ENCODE measurements at places on chromosomes 5 and 9.

DNA sequence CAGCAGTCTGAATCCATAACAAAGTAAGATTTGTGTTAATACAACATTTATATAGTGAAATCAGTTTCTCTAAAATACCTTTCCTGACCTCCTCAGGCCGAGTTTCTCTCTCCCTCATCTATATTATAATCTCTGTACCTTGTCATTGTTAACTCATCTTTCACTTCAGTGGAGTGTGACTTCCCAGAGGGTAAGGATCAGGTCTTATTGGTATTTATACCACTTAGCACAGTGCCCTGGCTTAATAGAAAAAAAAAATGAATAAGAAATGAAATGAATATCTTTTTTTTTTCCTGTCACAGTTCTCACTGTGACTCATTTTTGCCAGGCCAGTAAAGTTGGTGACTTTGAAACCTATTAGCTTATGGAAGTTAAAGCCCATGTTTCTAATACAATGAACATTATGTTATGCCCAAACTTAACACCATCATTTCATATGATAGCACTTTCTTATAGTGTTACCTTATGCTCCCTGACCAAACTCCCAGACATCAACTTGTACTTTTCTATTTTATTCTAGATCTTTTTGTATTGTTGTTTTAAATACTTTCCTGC is 90.1 kb downstream of the NR3C1 start:
- DNase-seq, result no peak

GRCh38 chr9:79127661-79128060 is 444.1 kb upstream of the TLE4 start:
- DNase-seq, result no peak

DNA sequence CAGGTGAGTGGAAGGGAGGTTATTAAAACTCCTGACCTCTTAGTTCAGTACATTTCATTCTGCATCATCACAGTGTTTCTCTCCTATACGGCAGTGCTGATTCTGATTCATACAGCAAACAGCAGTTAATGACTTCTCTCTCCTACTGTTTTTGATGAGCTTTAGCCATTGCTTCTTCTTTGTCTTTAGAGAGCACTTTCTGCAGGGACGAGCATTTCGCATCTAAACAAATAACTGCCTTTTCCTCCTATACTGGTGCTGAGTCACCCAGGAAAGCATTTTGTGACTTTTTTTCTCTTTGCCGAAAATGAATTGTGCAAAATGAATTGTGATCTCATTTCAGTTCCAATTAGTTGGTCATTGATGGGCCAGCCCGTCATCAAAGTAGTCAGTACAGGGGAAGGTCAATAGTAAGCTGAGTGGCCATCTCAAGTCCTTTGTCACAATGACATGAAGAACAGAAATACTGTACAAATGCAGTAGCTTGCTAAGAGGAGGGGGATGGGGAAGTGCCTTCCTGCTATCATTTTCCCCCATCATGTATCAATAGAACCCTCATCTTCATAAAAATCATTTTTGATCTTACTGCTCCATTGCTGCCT is 98.5 kb downstream of the INSYN2B start:
- no peak for DNase-seq

DNA sequence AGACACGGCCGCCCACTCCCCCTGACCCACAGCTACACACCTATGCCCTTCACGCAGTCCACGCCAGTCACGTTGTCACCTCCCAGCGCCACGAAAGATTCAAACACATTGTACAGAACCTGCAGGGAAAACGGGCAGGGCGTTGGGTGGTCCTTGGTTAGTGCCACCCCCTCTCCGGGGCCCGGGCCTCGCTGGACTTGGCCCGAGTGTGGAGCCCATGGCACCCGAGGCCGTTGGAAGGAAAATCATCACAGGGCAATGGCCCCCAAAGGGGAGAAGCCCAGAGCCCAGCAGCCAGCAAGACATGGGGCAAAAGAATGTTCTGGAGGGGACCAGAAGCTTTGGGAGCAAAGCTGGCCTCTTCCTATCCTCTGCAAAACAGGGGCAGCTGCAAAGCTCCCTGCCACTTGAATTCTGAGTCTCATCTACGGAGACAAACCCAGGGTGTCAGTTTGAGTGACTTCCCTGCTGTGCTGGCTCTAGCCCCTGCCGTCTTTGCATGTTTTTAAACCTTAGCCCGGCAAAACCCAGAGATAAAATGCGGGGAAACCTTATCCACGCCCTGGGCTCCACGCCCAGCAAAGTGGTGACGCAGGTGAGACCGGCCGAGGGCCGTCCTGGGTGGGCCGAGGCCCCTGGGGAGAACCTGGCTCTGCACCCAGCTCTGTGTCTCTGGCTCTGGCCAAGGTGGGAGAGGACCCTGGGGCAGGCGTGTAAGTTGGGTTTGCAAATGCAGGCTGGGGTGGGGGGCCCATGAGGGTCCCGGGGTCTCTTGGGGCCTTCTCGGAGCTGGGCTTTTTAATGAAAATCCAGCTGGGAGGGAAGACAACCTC is 38.9 kb downstream of the SLC9A3 start:
- DNase-seq, result no peak

DNA sequence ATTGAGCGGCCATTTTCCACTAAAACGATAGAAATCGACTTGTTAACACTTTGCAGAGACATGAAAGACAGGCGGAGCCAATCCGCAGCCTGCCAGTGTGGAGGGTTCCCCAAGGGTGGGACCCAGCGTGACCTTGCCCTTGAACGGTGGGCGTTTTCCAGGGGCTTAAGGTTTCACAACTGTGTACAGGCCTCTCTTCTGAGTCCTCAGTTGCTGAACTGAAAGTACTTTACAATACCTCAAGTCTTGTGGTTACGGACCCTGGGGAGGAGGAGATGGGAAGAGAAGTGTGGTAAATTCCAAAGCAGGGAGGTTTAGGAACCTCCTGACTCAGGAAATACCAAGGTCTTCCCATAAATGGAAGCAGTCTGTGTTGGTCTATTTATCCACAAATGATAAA is 68.2 kb upstream of the CKMT2 start:
- DNase-seq, result no peak

DNA sequence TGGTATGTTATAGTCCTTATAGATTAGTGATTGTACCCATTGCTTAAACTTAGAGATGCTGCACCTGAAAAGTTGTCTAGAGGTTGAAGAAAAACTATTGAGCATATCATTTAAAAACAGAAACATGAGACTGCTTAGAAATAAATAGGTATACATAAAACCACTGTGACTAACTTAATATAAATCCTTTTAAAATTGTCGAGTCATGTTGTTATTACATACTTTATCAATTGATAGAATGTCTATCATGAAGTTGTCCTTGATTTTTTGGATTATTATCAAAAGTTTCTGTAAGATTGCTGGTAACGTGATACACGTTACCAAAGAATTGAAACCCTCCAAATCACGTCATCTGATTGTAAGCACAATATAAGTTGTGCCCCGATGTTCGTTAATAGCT is 35.3 kb upstream of the VCAN start:
- no peak for DNase-seq

DNA sequence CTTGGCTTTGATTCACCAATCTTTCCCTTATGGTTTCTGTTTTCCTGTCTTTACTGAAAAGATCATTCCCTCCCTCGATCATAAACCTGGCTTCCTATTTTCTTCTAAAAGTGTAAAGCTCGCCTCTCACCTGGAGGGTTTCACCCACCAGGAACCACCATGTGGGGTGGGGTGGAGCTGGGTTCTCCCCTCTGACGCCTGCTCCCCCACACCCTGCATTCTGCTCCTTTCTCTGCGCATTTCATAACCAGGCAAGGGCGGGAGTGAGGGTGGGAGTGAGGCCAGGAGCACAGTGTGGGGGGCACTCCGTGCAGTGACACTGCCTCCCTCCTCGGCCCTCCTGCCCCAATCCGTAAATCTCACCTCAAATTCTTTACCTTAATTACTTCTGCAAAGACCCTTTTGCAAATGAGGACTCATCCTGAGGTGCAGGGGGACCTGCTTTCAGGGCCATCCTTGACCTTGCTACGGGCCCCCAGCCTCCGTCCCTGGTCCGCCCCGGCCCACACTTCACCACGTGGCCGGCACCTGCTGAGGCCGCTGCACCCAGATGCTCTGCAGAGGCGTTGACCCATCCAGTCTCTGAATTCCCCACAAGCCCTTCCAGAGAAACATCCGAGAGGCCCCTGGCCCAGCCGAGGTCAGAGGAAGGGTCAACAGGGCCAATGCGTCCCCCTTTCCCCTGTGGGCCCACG is 59.3 kb downstream of the KCNT1 start:
- DNase-seq, result no peak

DNA sequence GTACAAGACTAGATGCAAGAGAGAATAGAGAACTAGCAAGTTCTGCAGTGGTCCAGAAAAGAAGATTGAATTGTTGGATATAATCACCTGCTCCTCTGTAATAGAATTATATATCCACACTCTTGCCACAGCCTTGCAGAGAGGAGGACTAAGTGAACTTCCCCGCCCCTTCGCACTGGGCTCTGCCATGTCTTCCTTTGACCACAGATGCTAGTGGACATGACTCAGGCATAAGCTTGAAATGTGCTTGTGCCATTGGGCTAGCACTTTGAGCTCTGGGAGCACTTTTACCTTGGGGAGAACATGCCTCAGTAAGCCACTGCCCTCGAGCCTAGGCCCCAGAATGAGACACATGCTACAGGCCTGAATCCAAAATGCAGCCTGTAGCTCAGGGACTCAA is 113.5 kb upstream of the RASA1 start:
- DNase-seq, result no peak

DNA sequence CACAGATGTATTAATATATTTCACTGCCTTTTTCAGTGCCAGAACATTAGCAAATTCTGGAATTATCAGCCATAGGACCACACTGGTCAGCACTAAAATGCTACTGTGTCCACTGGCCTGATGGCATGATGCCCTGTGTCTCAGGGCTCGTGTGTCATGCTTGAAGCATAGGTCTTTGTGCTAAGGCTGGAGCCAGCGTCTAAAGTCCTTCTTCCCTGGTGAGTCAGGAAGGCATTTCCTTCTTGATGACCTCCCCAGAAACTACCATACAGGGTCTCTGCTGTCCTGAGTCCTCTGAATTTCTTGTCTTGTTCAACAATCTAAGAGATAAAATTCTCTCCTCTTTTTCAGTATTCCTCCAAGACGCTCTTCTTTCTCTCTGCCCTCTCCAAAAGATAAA is 489.9 kb downstream of the PSAT1 start:
- DNase-seq, result no peak

DNA sequence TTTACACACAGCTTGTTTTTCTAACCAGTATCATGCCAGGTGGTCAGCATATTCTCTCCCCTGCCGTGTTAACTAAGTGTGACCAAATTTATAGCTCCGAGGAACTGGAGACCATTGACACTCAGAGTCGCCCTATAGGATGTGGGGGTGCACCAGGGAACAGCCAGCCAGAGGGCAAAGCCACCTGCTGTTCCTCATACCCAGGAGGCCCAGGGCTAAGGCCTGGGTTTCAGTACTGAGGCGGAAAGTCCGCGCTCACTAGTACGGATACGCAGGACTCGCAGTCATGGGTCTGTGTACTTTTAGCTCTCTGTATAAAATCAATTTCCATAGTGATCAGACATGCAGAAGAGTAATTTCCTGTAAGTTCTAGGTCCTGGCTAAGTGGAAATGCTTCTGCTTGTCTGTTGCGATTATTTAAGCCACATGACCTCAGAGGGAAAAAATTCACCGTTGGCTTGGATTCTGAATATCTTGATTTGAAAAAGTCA is 247.0 kb downstream of the AOPEP start:
- DNase-seq, result no peak

- DNase-seq, result no peak
Measured at GRCh38 chr5:76808141-76808691, 10.6 kb upstream of the F2RL1 start.
